ENCODE measurements at places on chromosomes 16 and 17. TPM values are rescaled to one million over a fixed set of nuclear protein-coding genes. Genes with fewer than 3 reads are reported as not detected.

- H3K36me3 ChIP-seq: no peaks in the 10 kb centered on the region
- no peak for DNase-seq
- no peaks in the 10 kb centered on the region for H3K4me1 ChIP-seq
- no peak overlapping the region for H3K4me3 ChIP-seq
Observed at GRCh38 chr17:31116167-31116566, 21.4 kb downstream of the NF1 start.

DNA sequence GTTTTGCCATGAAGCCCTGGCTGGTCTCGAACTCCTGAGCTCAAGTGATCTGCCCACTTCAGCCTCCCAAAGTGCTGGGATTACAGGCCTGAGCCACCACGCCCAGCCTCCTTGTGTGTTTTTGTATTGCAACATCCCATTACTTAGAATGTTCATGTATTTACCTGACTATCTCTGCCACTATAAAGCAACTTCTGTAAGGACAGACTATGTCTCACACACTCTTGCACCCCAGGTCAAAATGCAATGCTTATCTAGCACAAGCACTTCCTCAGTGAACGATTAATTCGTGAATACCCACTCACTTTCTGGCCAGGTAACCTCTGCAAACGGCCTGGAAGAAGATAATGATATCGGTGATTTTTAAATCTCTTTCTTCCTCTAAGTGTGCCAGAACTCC lies 82.6 kb downstream of the NDEL1 start:
- H3K36me3 ChIP-seq: no peaks in the 10 kb centered on the region
- H3K4me1 ChIP-seq: no peaks in the 10 kb centered on the region
- no peaks in the 10 kb centered on the region for H3K27me3 ChIP-seq

DNA sequence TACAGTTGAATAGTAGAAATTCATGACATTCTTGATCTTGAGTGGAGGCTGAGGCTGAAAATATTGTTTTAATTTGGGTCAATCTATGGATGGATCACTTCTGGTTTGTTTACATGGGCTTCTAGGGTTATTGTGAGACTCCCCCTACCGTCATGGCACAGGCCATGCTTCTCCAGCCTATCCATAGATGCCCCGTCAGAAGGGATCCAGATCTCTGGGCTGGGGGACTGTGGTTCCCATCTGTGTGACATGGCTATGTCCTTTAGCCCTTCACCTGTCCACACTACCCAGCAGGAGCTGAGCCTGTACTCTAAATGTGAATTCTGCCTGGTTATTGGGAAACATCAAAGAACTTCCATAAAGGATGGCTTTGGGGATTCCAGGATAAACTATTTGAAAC lies 160.4 kb downstream of the ABCC12 start:
- no peak overlapping the region for H3K27ac ChIP-seq
- DNase-seq: no peak
- H3K36me3 ChIP-seq: no peaks in the 10 kb centered on the region
- H3K27me3 ChIP-seq: no peaks in the 10 kb centered on the region
- H3K4me1 ChIP-seq: no peaks in the 10 kb centered on the region

DNA sequence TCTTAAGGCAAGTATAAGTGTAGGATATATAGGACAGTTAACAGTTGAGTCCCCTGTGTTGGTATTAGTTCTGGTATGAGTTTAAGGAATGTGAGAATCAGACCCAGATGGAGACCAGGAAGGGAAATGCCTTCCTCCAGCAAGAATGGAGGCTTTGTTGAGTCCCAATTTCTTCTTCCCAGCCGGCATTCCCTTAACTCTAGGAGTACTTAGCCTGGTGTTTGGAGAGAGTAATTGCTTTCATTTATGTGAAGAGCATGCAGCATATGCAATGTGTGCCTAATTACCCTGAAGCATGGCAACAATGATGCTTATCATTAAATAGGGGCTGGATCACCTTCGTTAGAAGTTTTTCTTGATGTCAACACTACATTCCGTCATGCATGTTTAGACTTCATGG lies 225.9 kb upstream of the XYLT1 start:
- no peak overlapping the region for H3K27ac ChIP-seq
- no peaks in the 10 kb centered on the region for H3K4me1 ChIP-seq
- peaks cover 23% of the 10 kb centered on the region for H3K27me3 ChIP-seq
- H3K4me3 ChIP-seq: no peak overlapping the region

DNA sequence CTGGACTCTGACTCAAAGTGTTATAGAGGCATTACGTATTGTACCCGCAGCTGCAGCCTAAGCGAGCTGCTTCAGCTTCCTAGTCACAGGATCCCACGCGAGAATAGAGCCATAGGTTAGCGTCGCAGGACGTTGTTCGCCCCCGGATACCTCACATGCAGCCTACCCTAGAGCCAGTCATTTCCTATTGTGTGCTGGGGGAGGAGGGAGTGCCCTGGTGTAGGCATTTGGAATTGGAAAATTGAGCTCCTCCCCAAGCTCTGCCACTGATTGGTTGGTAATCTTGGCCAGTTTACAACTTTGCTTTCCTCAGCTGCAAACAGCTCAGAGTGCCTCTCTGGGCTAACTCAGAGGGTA lies 530 bp downstream of the NAA60 start:
- H3K27me3 ChIP-seq: peaks cover 2% of the 10 kb centered on the region
- peaks cover 20% of the 10 kb centered on the region for H3K4me1 ChIP-seq
- no peak for DNase-seq
- peak overlapping the region; percentile 95 for H3K27ac ChIP-seq
- peak overlapping the region; percentile 98 for H3K4me3 ChIP-seq
- H3K36me3 ChIP-seq: peaks cover 31% of the 10 kb centered on the region

DNA sequence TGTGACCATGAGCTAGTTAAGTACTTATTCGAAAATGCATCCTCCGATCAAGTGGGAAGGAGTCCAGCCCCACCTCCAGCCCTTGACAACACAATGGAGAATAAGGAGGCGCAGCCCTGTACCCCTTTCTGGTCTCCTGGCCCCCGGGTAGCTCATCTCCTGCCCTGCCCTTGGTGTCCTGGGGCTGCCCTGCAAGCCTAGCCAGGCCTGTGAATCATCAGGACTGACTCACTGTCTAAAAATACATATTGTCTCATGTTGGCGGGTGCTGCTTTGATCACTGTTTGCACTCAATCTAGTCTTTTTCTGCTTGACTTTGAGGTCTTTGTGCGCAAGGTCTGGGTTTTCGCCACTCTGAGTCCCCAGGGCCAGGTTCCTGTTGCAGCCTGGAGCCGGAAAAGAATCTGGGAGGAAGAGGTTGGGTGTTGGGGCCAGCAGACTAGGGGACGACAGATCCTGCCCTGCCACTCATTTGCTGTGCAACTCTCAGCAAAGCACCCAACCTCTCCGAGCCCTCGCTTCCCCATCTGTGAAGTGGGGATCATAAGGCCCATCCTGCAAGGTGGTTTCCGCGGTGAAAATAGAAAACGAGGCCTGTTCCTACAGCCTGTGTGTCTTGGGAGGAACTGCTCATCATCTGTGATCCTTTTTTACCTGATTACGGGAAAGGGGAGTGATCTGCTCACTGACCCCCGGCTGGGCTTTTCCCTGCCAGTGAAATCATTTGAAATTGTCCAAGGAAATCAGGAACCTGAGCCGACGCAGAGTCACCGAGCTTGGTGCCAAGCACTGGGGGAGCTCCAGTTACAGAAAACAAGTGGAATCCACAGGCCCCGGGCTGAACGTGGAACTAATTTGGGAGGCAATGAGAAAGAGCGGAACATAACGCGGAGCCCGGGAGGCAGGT lies 230.4 kb downstream of the PARN start:
- no peaks in the 10 kb centered on the region for H3K27me3 ChIP-seq
- H3K4me3 ChIP-seq: no peak overlapping the region
- DNase-seq: no peak
- no peaks in the 10 kb centered on the region for H3K4me1 ChIP-seq

GRCh38 chr17:58694826-58695225 lies 2.4 kb downstream of the RAD51C start:
- H3K27me3 ChIP-seq: no peaks in the 10 kb centered on the region
- H3K4me1 ChIP-seq: peaks cover 22% of the 10 kb centered on the region

GRCh38 chr16:2852003-2852730 lies 5.8 kb downstream of the PRSS22 start:
- DNase-seq: no peak
- no peaks in the 10 kb centered on the region for H3K4me1 ChIP-seq
- H3K36me3 ChIP-seq: no peaks in the 10 kb centered on the region
- H3K27ac ChIP-seq: no peak overlapping the region
- H3K27me3 ChIP-seq: peaks cover 27% of the 10 kb centered on the region
- H3K4me3 ChIP-seq: no peak overlapping the region

DNA sequence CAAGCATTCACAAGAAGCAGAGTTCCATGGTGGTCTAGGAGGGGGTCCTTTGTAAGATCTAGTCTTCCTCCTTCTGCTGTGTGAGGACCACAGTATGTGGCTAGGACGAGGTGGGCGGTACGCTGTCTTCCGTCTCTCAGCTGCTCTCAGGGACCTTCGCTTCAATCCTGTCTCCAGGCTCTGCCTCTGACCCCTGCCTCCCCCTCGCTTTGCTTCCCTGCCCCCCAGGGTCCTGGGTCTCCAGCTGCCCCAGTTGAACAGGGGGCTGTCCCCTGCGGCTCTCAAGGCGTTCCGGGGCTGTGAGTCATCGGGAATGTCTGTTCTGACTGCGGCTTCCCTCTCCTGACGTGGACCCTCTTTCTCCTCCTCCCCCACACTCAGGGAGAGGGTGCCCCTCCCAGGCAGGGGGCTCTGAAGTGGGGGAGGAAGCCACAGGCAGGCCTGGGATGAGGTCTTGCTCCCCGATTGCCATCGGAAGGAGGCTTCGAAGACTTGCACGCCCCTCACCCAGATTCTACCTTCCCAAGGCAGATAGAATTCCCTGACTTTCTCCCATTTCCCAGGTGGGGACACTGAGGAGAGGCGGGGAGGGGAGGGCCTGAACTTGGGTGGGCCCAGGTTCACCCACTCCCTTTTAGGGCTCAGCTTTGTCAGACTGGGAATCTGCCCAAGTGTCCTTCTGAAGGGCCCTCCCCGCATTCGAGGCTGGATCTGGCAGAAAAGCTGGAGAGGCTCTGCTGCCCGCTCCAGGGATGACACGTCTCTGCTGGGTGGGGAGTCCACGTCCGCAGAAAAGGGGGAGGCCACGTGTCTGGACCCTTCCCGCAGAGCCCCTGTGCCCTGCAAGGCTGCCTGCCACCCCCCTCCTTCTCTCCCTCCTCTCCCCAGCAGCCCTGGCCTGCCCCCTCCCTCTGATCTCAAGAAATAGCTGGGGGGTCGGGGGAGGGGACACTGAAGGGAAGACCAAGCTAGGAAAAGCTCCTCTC lies 9.1 kb upstream of the COL1A1 start:
- H3K27ac ChIP-seq: no peak overlapping the region
- no peak for DNase-seq
- no peaks in the 10 kb centered on the region for H3K36me3 ChIP-seq
- H3K4me3 ChIP-seq: no peak overlapping the region
- peaks cover 51% of the 10 kb centered on the region for H3K27me3 ChIP-seq

DNA sequence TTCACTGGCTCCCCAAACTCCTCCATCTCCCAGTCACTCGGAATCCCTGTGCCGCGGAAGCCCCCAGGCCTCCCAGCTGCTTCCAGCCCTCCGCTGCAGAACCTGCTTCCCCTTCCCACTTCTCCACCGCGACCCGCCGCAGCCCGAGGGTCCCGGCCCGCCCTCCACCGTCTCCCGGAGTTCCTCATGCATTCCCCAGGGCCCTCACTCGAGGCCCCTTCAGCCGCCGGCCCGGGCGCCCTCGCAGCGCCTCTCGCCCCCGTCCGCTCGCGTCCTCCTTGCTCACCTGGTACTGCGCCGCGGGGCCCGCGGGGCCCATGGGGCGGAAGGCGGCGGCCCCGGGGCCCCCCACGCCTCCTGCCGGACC lies 329 bp downstream of the SMARCD2 start:
- no peak for DNase-seq
- no peaks in the 10 kb centered on the region for H3K27me3 ChIP-seq
- H3K27ac ChIP-seq: peak overlapping the region; percentile 87
- peaks cover 7% of the 10 kb centered on the region for H3K36me3 ChIP-seq
- peak overlapping the region; percentile 94 for H3K4me3 ChIP-seq
- peaks cover 48% of the 10 kb centered on the region for H3K4me1 ChIP-seq

DNA sequence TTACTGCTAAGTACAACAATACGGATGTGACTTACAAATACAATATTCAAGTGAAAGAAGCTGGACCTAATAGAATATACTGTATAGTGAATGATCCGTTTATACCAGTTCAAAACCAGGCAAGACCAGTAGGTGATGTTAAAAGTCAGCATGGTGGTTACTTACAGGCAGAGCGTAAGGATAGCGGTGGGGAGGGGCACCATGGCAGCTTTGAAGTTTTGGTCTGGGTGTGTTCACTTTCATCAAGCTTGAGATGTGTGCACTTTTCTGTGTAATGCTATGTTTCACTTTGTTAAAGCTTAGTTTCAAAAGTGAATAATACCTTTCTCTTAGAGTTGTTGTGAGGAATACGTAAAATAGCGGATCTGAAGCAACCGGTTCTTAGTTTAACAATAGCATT lies 16.5 kb upstream of the SLC35G3 start:
- H3K27ac ChIP-seq: no peak overlapping the region
- peaks cover 39% of the 10 kb centered on the region for H3K27me3 ChIP-seq
- DNase-seq: no peak

- peaks cover 2% of the 10 kb centered on the region for H3K27me3 ChIP-seq
- no peak overlapping the region for H3K4me3 ChIP-seq
- no peak for DNase-seq
Observed at GRCh38 chr16:13517841-13518240, 402.1 kb upstream of the ERCC4 start.

- H3K27ac ChIP-seq: peak overlapping the region; percentile 6
- no peak for DNase-seq
- no peaks in the 10 kb centered on the region for H3K27me3 ChIP-seq
- H3K36me3 ChIP-seq: no peaks in the 10 kb centered on the region
- H3K4me1 ChIP-seq: peaks cover 36% of the 10 kb centered on the region
- H3K4me3 ChIP-seq: no peak overlapping the region
Observed at GRCh38 chr17:32551186-32551955, 64.6 kb downstream of the CDK5R1 start.

DNA sequence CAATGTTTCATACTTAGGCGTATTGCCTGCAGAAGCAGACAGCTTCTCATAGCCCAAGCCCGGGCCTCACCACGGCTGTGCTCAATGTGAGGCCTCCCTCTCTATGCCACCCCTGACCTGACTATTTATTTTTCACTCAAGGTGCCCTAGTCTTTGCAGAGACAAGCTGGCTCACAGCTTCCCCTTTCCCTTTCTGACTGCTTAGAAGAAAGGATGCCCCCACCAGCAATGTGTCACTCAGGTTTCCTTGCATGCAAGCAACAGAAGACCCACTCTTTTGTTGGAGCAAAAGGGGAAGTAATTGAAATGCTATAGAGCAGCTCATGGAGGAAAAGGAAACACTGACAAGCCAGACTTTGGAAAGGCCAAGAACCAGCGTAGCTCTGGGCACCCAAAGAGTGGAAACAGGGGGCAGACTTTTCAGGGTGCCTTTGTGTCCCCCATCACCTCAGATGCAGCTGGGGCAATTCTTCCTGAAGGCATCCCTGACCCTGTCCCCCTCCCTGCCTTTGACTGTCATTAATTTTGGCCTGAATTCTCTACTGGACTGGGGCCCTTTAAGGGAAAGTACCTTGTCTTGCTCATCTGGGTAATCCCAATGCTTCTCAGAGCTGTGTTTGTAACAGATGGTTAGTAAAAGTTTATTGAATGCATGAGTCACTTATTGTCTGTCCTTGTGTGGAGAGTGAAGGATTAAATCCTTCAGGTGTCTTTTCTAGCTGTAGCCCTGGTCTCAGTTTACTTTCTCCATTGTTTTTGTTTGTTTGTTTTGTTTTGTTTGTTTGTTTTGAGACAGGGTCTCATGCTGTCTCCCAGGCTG lies 17.8 kb downstream of the RGS9 start:
- H3K4me1 ChIP-seq: peaks cover 23% of the 10 kb centered on the region
- peak overlapping the region; percentile 64 for H3K4me3 ChIP-seq
- DNase-seq: peak; percentile 30
- no peaks in the 10 kb centered on the region for H3K36me3 ChIP-seq
- H3K27me3 ChIP-seq: no peaks in the 10 kb centered on the region
- peak overlapping the region; percentile 82 for H3K27ac ChIP-seq

The C1QTNF1 gene
- total RNA-seq: not detected

The ALOX12 gene
- total RNA-seq: not detected

The OTOP3 gene
- total RNA-seq: not detected

The CCL2 gene
- total RNA-seq: 2.1 TPM

The SLFN14 gene
- total RNA-seq: not detected

The SLC5A10 gene
- not detected for total RNA-seq

The SRCAP gene
- 123 TPM for total RNA-seq

The AIPL1 gene
- not detected for total RNA-seq

Data from activated B cell treated with CpG ODN at 0.5 μM for 24 hours (primary cell).